ENCODE measurements at places on chromosomes 1 and 21.

- H3K36me3 ChIP-seq = no peaks in the 10 kb centered on the region
- peaks cover 4% of the 10 kb centered on the region for H3K4me1 ChIP-seq
These were observed at the start of gene HUNK for GRCh38 chr21:31872452-31873274. HUNK (plus strand) TSS chr21:31873020; CDS start chr21:31873675, 655 bp downstream.

DNA sequence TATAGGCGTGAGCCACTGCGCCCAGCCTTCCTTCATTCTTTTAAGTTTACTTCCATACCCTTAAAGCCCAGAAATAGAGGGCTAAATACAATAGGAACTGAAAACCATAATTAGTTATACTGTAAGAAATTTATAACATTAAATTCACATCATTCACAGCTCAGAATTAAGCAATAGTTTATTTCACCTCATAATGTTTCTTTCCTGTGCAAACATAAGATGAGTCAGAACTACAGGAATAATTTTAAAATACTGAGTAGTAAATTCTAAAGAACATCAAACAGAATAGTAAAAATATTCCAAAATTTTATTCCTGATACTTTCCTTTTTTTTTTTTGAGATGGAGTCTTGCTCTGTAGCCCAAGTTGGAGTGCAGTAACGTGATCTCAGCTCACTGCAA, 24.1 kb downstream of the POGZ start:
- no peak overlapping the region for H3K4me3 ChIP-seq
- peak overlapping the region; percentile 82 for H3K27ac ChIP-seq
- peaks cover 10% of the 10 kb centered on the region for H3K4me1 ChIP-seq
- peaks cover 13% of the 10 kb centered on the region for H3K36me3 ChIP-seq
- no peaks in the 10 kb centered on the region for H3K27me3 ChIP-seq

DNA sequence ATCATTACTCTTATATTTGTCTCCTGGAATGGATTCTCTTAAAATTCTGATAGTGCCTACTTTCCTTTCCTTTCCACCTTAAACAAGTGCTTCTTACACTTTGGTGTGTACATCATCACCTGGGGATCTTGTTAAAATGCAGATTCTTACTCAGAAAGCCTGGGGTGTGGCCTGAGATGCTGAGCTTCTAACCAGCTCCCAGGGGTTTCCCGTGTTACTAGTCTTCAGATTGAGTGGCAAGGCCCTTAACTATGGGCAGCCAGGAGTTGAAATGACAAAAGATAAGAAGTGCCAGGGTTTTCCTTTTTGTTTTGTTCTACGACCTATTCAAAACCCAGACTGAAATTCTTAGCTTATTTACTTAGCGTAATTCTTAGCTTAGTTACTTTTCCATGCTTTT, 159.2 kb downstream of the HFM1 start:
- H3K4me1 ChIP-seq = no peaks in the 10 kb centered on the region
- no peak overlapping the region for H3K4me3 ChIP-seq

DNA sequence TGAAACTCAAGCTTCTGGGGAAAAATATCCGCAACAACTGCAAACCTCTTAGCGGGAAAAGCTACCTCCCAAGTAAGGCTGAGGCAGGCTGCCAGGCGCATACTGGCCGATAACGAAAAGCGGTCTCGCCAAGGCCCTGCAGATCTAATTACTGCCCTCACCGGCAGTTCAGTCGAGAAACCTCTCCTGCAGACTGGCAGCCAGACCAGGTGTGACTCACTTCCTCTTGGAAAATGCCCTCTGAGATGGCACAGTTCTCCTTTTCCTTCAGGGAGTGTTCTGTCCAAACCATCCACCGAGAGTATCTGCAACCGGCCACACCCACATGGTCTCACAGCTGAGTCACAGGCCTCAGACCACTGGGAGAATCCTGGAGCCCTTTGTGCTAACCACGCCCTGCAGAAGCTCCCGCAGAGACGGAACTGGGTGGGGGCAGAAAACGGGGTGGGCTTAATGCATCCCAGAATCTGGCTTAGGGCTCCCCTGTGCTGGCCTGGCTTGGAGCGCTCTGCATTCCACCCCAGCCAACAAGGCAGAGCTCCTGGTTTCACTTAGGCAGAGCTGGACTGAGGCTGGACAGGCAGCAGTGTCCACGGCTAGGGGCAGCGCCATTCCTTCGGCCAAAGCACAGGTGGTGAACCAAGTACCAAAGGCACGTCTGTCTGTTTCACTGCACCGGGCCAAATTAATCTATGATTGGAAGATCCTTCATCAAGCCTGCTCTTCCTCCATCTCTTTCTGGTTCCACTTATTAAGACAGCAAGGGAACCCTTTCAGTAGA, 1.2 kb downstream of the S100A10 start:
- peak overlapping the region; percentile 89 for H3K4me3 ChIP-seq
- DNase-seq = peak; percentile 87
- peak overlapping the region; percentile 93 for H3K27ac ChIP-seq
- H3K36me3 ChIP-seq = no peaks in the 10 kb centered on the region
- no peaks in the 10 kb centered on the region for H3K27me3 ChIP-seq

DNA sequence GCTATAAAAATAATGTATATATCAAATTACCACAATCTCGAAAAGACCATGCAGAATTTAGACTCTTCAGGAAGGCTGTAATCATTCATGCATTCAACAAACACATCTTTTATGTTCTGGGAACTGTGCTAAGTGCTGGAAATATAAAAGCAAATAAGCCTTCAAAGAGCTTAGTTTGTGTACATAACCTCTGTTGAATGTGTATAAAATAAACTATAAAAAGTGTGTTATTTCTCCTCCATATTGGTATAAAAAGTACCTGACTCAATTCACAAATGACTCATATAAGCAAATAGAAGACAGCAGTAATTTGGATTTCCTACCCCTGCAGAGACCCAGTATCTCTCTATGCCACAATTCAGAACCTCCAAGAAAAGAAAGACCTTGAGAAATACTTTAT, 36.8 kb downstream of the RAB3GAP2 start:
- H3K27ac ChIP-seq = no peak overlapping the region
- H3K36me3 ChIP-seq = 0 out of 2 replicates have a peak, but pooled peaks cover 5% of the 10 kb centered on the region
- no peaks in the 10 kb centered on the region for H3K27me3 ChIP-seq
- no peak overlapping the region for H3K4me3 ChIP-seq
- H3K4me1 ChIP-seq = peaks cover 1% of the 10 kb centered on the region

- H3K27me3 ChIP-seq = no peaks in the 10 kb centered on the region
- no peaks in the 10 kb centered on the region for H3K4me1 ChIP-seq
- no peak overlapping the region for H3K27ac ChIP-seq
- DNase-seq = no peak
- no peak overlapping the region for H3K4me3 ChIP-seq
These were observed 2.1 kb upstream of the H3-3A start for GRCh38 chr1:226060427-226060826.

- H3K27ac ChIP-seq = no peak overlapping the region
- peaks cover 3% of the 10 kb centered on the region for H3K27me3 ChIP-seq
These were observed 149.4 kb upstream of the LMO4 start for GRCh38 chr1:87179076-87179810.
